ENCODE measurements at places on chromosomes 12 and 14. TPM values are rescaled to one million over a fixed set of nuclear protein-coding genes. Genes with fewer than 3 reads are reported as not detected.

Gene C14orf180
- total RNA-seq = not detected

Gene JAG2
- total RNA-seq = 0.44 TPM

Gene SLC15A5
- not detected for total RNA-seq

Gene DLGAP5
- 0.73 TPM for total RNA-seq

DNA sequence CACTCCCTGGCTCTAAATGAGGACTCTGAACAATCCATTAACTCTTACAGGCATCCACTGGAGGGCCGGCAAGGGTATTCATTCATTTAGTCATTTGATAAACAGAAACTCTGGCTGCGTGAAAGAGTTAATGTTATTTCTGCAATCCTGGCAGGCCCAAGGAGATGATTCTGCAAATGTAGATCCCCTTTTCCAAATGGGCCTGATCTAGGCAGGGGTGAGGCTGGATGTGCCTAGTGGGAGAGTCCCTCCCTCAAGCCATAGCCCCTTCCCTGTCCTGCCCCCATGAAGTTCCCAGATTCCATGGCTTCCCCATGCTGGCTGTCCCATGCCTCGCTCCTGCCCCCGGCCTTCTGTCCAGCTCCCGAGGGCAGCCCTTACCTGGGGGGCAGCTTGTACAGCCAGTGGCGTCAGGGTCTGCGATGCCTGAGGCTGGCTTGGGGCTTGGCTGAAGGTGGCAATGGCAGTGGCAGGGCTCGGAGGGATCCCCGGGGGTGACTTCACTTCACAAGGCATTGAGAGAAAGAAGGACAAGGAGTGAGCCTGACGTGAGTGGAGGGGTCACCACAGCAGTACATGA lies 18.4 kb downstream of the POU6F1 start:
- peaks cover 16% of the 10 kb centered on the region for H3K36me3 ChIP-seq
- no peak overlapping the region for H3K4me3 ChIP-seq
- H3K27ac ChIP-seq = no peak overlapping the region
- DNase-seq = no peak
- H3K27me3 ChIP-seq = no peaks in the 10 kb centered on the region

DNA sequence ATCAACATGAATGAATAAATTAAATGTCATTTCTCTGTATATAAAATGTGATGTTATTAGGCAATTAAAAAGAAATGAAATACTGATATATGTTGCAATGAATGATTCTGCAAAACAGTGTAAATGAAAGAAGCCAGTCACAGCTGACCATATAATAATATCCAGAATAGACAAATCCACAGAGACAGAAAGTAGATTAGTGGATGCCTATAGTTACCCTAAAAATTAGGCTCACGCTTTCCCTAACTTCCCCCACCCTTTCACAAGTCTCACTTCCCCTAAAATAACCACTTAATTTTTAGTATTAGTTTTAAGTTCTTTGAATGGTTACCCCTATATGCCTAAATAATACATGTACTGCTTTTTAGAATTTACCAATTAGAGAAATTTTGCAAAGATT lies 348.9 kb upstream of the FAR2 start:
- no peaks in the 10 kb centered on the region for H3K36me3 ChIP-seq
- DNase-seq = no peak
- H3K4me3 ChIP-seq = no peak overlapping the region
- H3K4me1 ChIP-seq = no peaks in the 10 kb centered on the region
- no peak overlapping the region for H3K27ac ChIP-seq
- no peaks in the 10 kb centered on the region for H3K27me3 ChIP-seq

DNA sequence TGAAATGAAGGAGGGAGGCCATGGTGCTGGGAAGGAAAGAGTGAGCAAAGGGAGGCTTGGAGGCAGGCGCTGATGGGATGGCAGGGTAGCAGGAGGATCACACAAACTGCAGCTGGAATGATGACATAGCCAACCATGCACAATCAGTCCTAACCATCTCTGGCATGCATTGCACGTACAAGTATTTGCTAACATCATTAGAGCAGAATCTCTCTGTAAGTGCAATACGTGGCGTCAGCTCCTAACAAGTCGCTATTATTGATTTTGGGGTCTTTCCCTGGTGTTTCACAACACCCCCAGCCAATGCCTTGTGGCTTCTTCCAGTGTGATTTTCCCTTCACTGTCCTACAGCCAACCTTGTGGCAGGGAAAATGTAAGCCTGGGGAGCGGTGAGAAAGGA lies 18.5 kb downstream of the BDKRB1 start:
- H3K4me1 ChIP-seq = peaks cover 2% of the 10 kb centered on the region
- no peak overlapping the region for H3K27ac ChIP-seq
- no peak for DNase-seq
- no peaks in the 10 kb centered on the region for H3K36me3 ChIP-seq

- peak within 1 kb of the TSS; percentile 93 for H3K4me3 ChIP-seq
- no peaks in the 10 kb centered on the region for H3K27me3 ChIP-seq
- DNase-seq = peak; percentile 87
Measured at GRCh38 chr12:71685914-71686657, at the start of gene TMEM19. Gene TMEM19 (plus strand): TSS chr12:71686082. CDS start chr12:71686681, 599 bp downstream.

DNA sequence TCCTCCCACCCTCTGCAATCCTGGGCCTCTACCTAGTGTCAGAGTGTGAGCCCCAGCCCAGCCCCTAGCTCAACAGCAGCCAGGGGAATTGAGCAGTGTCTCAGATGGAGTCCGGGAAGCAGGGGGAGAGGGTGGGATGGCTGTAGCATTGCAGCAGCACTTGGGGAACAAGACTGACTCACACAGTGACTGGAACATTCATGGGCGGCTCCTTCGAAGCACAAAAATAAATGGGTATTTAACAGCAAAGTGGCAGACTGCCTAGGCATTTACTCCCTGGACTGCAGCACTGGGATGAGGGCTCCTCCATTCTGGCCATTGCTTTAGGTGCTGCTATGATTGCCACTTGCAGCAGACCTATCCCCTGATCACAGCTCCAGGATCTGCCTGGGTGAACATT lies 46.0 kb upstream of the STK38L start:
- H3K27me3 ChIP-seq = no peaks in the 10 kb centered on the region
- DNase-seq = no peak
- no peaks in the 10 kb centered on the region for H3K4me1 ChIP-seq
- no peaks in the 10 kb centered on the region for H3K36me3 ChIP-seq
- H3K27ac ChIP-seq = no peak overlapping the region

DNA sequence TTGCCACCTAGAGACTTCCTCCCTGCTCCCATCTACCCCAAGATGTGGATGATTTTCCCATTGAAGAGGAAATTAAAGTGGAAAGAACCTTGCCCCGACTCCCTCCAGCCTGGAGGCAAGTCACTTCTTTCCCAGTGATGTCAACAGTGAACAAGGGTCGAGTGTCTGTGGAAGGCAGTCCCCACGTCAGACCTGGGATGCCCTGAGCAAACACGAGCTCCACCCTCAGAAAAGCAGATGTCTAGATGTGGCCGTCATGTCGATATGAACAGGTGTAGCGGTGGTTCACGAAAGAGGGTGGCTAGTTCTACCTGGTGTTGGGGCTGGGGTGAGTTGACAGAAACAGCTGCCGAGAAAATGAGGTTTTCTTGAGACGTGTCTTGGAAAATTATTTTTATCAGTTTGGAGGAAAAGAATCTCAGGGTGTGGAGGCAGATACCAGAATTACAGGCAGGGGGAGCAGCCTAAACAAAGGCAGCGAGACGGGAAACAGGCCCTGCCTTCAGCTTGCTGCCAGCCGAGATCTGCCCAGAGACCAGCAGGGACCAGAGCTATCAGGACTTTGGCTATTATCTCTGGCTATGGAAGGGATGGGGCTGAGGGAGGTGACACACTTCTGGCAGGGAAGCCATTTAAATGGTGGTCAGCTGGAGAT lies 25.9 kb downstream of the SYNDIG1L start:
- DNase-seq = no peak
- peak overlapping the region; percentile 98 for H3K27ac ChIP-seq
- no peaks in the 10 kb centered on the region for H3K36me3 ChIP-seq
- H3K4me1 ChIP-seq = peaks cover 54% of the 10 kb centered on the region
- H3K4me3 ChIP-seq = peak overlapping the region; percentile 37

GRCh38 chr14:39109893-39110715 lies 4.0 kb upstream of the GEMIN2 start:
- H3K36me3 ChIP-seq = peaks cover 4% of the 10 kb centered on the region
- H3K4me1 ChIP-seq = peaks cover 17% of the 10 kb centered on the region
- no peak overlapping the region for H3K27ac ChIP-seq
- no peaks in the 10 kb centered on the region for H3K27me3 ChIP-seq

- H3K27me3 ChIP-seq = no peaks in the 10 kb centered on the region
- no peak overlapping the region for H3K27ac ChIP-seq
Measured at GRCh38 chr14:85319998-85320630, 209.8 kb upstream of the FLRT2 start.

- H3K27ac ChIP-seq = no peak overlapping the region
- H3K27me3 ChIP-seq = no peaks in the 10 kb centered on the region
- H3K4me3 ChIP-seq = no peak overlapping the region
- peaks cover 33% of the 10 kb centered on the region for H3K4me1 ChIP-seq
- no peak for DNase-seq
Measured at GRCh38 chr14:101118233-101118632, 214.7 kb upstream of the RTL1 start.

Data from activated B cell treated with CpG ODN at 0.5 μM for 24 hours (primary cell).